ENCODE measurements at places on chromosomes 5 and 9.

DNA sequence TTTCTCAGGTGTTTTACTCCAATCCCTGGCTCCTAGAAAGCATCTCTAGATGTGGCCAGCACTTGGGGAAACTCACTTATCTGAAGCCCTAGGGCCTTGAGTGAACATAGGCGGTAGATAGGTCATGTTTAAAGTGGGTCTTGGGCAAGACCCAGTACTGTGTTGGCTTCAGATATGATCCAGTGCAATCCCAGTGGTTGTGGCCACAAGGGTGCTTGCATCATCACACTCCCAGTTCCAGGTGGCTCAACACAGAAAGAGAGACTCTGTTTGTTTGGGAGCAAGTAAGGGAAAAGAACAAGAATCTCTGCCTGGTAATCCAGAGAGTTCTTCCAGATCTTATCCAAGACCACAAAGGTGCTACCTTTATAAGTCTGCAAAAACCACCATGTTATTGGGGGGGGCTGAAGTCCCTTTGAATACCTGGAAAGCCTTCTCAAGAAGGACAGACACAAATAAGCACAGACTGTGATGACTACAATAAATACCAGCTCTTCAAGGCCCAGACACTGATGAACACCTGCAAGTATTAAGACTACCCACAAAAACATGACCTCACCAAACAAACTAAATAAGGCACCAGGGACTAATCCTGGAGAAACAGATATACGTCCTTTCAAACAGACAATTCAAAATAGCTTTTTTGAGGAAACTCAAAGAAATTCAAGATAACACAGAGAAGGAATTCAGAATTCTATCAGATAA lies 114.7 kb downstream of the LURAP1L start:
- no peak overlapping the region for H3K27ac ChIP-seq
- no peak overlapping the region for H3K4me3 ChIP-seq
- H3K27me3 ChIP-seq: no peaks in the 10 kb centered on the region

DNA sequence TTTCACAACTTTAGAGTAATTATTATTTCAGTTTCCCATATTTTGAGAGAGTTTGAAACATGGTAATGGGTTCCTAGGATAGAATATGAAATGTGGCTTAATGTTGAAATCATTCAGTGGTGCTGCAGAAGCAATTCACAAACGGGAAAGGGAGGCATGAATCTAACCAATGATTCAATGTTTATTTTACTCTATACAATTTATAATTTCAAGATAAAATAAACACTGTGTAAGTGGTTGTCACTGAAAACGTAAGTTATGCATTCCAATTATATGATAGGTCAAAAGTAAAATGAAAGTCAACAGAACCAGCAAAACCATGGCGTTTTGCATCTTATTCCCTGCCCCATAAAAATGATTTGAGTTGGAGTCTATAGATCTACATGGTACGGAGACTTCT lies 1207.1 kb upstream of the CDH18 start:
- no peaks in the 10 kb centered on the region for H3K4me1 ChIP-seq
- H3K27me3 ChIP-seq: no peaks in the 10 kb centered on the region

DNA sequence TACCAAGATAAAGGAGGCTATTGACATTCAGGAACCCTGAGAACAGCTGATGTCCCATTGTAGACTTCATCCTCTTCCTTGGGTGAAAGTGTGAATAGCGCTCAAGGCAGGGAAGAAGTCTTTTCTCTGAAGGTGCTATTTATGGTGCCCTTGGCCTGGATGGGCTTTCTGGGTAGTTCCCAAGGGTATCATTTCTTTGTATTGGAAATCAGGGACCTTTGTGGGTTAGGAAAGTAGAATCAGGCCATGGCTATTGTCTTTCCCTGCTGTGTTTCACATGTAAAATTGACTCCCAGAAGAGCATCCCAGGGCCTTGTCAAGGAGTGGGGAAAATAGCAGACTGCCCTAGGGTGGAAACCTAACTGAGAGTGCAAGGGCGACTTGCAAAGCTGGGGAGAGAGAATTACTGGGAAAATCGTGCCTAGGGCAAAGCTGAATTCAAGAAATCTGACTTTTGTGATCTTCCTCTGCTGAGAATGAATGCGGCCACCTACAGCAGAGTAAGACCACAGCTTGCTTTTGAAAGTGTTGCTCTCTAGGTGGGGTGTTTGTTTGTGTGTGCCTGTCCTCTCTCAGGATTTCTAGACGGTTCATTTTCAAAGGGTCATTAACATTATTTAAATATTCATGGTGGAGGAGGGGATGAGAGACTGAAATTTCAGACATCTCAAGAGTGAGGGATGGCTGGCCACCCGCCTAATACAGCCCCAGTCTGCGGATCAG lies 160.6 kb downstream of the C9orf152 start:
- H3K4me1 ChIP-seq: peaks cover 5% of the 10 kb centered on the region
- no peak overlapping the region for H3K27ac ChIP-seq
- H3K4me3 ChIP-seq: no peak overlapping the region

DNA sequence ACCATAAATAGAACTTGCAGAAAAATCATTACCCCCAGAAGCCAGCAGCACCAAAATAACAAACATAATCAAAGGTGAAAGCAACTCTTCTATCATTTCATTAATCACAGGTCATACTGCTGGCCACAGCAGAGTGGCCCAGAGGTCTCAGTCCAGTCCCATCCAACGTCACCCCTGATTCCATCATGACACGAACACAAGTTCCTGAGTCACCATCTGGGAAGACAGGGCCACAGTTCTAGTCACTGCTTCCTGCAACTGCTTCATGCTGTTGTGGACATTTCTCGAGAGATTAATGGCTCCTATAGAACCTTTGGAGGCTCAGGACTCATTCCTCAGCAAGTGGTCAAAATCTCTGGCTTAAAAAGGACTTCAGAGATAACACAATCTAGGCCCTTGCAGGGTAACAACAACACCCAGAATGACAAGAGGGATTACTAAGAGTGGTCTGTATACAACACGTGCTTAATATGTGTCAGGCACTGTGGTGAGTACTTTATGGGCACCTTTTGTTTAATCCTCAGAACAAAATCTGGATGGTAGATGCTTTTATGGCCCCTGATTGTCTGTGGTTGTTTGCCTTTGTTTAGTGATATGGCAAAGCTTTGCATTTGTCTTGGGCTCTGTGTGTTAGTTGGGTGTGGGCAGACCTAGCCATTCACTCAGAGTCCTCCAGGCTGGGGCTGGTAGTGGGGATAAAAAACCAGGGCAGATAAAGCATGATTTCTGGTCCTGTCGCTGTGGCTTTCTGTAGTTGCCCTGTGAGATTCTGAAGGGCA lies 184.3 kb downstream of the DAB2IP start:
- H3K4me3 ChIP-seq: no peak overlapping the region
- H3K4me1 ChIP-seq: no peaks in the 10 kb centered on the region
- H3K27me3 ChIP-seq: no peaks in the 10 kb centered on the region
- no peak overlapping the region for H3K27ac ChIP-seq

DNA sequence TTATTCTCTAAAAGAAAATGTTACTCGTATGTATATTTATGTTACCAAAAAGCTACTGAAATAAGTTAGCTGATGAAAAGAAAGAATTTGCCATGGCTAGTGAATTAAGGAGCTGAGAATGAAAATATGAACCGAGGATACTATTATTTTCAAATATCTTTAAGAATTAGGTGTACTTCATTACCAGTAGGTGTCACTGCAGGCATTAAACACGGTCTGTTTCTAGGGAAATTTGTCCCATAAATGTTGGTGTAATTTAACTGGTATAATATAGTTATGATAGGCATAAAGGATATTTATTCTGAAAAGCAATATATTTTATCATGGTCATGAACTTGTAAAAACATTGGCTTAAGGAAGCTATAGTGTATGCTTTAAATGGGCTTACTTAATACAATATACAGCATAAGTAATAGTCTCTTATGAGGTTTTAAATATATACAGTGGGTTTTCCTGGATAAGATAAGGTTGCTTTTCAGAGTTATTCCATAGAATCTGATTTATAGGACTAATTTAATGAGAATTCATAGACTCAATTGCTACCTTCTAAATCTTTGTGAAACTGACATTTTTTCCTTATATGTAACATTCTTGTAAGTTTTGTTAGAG lies 72.4 kb upstream of the MPDZ start:
- H3K27me3 ChIP-seq: no peaks in the 10 kb centered on the region
- H3K4me1 ChIP-seq: no peaks in the 10 kb centered on the region
- no peak overlapping the region for H3K27ac ChIP-seq
- DNase-seq: peak; percentile 41
- H3K36me3 ChIP-seq: no peaks in the 10 kb centered on the region

DNA sequence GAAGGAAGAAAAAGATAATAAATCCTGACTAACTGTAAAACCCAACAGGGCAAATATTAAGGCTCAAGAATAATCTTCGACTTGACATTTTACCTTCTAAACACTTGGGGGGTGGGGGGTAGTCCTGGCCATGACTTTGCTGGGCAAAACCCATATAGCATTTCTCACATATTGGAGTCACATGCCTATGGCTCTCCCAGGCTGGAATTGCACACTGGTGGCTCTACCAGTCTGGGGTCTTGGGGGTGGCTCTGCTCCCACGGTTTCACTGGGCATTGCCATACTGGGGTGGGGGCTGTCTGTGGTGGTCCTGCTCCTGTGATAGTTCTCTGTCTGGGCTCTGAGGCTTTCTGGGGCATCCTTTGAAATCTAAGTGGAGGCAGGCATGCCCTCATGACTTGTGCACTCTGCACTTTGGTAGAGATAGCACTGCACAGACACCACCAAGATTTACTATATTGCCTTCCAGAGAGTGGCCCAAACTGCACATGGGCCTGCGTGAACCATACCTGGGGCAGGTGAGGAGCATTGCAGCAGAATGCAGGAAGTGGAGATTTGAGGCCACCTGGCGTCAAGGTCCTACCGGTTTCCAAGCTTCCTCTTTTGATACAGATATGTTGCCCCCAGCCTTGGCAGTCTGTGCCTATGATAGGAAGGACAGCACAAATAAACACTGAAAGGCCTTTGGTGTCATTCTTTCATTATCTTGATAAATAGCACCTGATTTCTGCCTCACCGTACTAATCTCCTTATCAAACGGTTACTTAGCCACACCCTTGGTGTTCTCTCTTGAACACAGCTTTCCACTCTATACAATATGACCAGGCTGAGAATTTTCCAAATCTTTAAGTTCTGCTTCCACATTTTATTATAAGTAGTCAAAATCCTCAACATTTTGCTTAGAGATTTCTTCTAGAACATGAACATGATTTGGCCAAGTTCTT lies 29.8 kb downstream of the BAAT start:
- no peak for DNase-seq
- H3K27me3 ChIP-seq: no peaks in the 10 kb centered on the region
- no peak overlapping the region for H3K4me3 ChIP-seq
- no peaks in the 10 kb centered on the region for H3K4me1 ChIP-seq

DNA sequence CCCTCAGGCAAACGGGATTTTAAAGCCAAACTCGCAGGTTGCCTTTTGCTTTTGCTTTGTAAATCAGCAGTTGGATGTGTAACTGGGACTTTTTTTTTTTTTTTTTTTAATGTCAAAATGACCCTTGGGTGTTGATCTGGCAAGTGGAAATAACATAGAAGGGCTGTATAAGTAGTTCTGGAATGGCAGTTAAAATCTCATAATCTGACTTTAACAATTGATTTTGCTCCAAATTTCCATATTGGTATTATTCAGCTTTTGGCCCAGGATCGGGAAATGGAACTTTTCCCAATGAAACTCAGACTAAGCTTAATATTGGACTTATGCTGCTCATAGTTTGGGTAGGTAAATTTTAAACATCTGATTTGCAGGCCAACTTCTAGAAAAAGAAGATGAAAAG lies 346.8 kb upstream of the NUDT12 start:
- H3K4me1 ChIP-seq: no peaks in the 10 kb centered on the region
- H3K27ac ChIP-seq: no peak overlapping the region
- no peaks in the 10 kb centered on the region for H3K36me3 ChIP-seq
- DNase-seq: no peak

GRCh38 chr5:92208265-92208664 lies 825.1 kb upstream of the ARRDC3 start:
- H3K4me3 ChIP-seq: no peak overlapping the region
- H3K4me1 ChIP-seq: no peaks in the 10 kb centered on the region
- no peaks in the 10 kb centered on the region for H3K36me3 ChIP-seq
- H3K27ac ChIP-seq: no peak overlapping the region

- H3K27me3 ChIP-seq: no peaks in the 10 kb centered on the region
- no peak overlapping the region for H3K27ac ChIP-seq
- peaks cover 4% of the 10 kb centered on the region for H3K4me1 ChIP-seq
- H3K36me3 ChIP-seq: no peaks in the 10 kb centered on the region
- no peak overlapping the region for H3K4me3 ChIP-seq
Observed at GRCh38 chr5:74378464-74378863, 262.1 kb downstream of the ENC1 start.

- no peak overlapping the region for H3K4me3 ChIP-seq
- H3K27ac ChIP-seq: no peak overlapping the region
- DNase-seq: peak; percentile 60
- no peaks in the 10 kb centered on the region for H3K27me3 ChIP-seq
- no peaks in the 10 kb centered on the region for H3K4me1 ChIP-seq
Observed at GRCh38 chr5:73596705-73597328, 29.2 kb upstream of the ARHGEF28 start.

DNA sequence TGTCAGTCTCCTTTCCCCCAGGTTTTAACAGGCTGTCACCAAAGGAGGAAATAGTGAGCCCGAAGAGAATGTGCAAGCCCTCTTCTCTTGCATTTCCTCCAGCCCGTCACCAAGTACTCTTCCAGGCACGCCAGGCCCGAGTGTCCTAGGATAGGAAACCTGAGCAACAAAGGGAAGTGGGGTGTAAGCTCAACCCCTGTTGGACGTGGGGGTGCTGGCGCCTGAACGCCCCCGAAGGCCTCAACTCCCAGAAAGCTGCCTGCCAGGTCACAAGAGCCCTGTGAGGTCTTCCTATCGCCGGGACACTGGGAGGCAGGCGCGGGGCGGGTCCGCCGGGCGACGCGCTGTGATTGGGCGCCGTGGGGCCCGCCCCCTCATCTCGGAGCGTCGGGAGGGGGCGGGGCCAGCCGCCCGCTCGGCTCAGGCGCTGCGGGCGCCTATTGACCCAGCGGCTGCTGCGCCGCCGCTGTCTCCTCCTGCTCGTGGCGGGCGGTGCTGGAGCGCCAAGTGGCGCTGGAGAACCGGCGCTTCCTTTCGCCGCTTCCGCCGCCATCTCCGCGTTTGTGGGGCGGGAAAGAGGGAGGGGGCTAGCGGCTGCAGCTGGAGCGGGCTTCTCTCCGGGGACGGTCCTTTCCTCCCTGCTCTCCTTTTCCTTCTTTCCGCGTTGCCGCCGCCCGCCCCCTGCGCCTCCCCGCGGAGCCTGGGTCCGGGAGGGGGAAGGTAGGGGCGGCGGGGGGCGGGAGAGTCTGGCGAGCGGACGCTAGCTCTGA lies 572 bp upstream of the MAN2A1 start:
- peak overlapping the region; percentile 51 for H3K4me3 ChIP-seq
- peak; percentile 97 for DNase-seq
- peak overlapping the region; percentile 91 for H3K27ac ChIP-seq
- no peaks in the 10 kb centered on the region for H3K27me3 ChIP-seq

- H3K4me1 ChIP-seq: no peaks in the 10 kb centered on the region
- peaks cover 1% of the 10 kb centered on the region for H3K36me3 ChIP-seq
- no peaks in the 10 kb centered on the region for H3K27me3 ChIP-seq
Observed at GRCh38 chr9:13215791-13216554, 63.5 kb downstream of the MPDZ start.

GRCh38 chr5:6712142-6712576 lies 1.1 kb upstream of the TENT4A start:
- H3K4me1 ChIP-seq: peaks cover 12% of the 10 kb centered on the region
- H3K4me3 ChIP-seq: peak overlapping the region; percentile 72
- no peaks in the 10 kb centered on the region for H3K27me3 ChIP-seq
- H3K27ac ChIP-seq: peak overlapping the region; percentile 99
- no peaks in the 10 kb centered on the region for H3K36me3 ChIP-seq
- DNase-seq: peak; percentile 67

- no peaks in the 10 kb centered on the region for H3K4me1 ChIP-seq
- H3K27me3 ChIP-seq: no peaks in the 10 kb centered on the region
- H3K27ac ChIP-seq: no peak overlapping the region
- no peak overlapping the region for H3K4me3 ChIP-seq
Observed at GRCh38 chr9:133950629-133951111, 41.5 kb downstream of the VAV2 start.
